ENCODE measurements at places on chromosomes 7 and 10.
A peak's percentile ranks its signal among the peaks of the same experiment; 100 is the strongest.

- DNase-seq = no peak
These were observed 9.2 kb downstream of the TBXAS1 start for GRCh38 chr7:139838276-139838675.

DNA sequence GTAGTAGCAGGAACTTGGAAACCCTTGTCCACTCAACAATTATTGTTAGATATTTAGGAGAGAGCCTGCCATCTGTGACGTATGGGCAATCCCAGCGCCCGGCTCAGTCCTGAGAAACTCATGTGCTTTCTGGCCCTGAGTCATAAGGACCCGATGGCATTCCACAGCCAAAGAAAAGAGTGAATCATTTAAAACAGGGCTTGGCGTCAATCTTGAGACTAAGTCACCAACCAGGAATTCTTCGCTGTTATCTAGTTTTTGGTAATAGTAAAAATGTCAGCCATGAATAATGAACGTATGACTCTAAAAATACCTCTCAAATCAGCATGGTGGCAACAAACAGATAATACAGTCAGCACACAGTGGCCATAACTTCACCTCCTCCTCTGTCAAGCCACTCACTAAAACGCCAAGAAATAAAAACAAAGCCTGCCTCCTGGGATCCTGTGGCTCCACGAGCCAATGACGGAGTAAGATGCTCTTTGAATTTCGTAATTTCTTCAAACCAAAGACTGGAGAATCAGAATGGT, 140.8 kb downstream of the ADAM12 start:
- DNase-seq = no peak

- DNase-seq = no peak
These were observed 119.7 kb downstream of the ARID5B start for GRCh38 chr10:62021128-62021665.

GRCh38 chr10:94310369-94310768, 52.4 kb downstream of the NOC3L start:
- DNase-seq = no peak

DNA sequence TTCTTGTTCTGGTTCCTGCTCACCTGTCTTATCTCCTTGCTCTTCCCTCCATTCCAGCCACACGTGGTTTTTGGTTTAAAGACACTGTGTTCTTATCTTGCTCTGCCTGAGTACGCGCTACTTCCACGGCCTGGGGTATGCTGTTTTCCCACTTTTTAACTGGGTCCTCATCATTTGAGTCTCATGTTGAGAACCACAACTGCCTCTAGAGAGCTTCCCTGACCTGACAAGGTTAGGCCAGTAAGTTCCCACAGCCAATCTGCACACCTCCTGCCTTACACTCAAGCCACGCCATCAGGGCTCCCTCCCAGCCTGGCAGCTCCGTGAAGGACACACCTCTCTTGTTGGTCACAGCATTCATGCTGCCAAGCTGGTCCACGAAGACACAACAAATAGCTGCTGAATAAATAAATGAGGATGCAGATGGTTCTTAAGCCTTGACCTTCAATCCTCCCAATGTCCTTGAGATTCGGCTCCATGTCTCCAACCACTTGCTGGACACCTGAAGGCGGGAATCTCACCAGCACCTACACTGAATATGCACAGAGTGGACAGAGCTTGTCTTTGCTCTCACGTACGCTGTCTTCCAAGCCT, 201.7 kb upstream of the KLF14 start:
- no peak for DNase-seq

- no peak for DNase-seq
These were observed 90.3 kb downstream of the MKX start for GRCh38 chr10:27655296-27655695.

DNA sequence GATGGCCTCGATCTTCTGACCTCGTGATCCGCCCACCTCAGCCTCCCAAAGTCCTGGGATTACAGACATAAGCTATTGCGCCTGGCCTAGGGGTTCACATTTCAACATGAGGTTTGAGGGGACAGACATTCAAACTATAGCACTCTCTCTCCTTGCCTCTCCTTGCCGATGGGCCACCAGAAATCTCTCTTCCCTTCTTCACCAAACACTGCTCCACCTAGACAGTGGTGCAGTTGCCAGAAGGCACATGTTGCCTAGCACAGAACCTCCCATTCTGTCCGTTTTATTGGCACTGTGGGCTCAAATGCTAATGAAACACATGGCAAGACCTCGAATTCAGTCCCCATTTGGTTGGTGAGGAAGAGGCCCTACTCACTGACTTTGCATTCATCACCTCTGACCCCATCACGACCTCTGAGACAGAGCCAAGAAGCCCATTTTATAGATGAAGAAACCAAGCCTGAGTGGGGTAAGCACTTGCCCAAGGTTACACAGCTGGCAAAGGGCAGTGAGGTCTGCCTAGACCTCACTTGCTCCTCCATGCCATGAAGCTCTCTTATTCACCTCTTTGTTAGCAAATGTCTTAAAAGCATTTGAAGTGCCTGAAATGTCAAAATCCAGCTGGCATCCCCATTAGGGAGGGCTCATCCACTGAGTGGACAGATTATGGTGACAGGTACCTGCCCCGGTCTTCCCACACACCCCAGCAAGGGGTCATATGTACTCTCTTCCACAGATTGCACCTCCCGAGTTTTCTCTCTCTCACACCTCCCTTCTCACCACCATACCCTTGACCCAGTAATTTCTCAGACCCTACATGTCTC, 34.0 kb downstream of the GPRIN2 start:
- DNase-seq = no peak

- DNase-seq = no peak
These were observed 105.7 kb downstream of the HOXA1 start for GRCh38 chr7:26989897-26990670.

DNA sequence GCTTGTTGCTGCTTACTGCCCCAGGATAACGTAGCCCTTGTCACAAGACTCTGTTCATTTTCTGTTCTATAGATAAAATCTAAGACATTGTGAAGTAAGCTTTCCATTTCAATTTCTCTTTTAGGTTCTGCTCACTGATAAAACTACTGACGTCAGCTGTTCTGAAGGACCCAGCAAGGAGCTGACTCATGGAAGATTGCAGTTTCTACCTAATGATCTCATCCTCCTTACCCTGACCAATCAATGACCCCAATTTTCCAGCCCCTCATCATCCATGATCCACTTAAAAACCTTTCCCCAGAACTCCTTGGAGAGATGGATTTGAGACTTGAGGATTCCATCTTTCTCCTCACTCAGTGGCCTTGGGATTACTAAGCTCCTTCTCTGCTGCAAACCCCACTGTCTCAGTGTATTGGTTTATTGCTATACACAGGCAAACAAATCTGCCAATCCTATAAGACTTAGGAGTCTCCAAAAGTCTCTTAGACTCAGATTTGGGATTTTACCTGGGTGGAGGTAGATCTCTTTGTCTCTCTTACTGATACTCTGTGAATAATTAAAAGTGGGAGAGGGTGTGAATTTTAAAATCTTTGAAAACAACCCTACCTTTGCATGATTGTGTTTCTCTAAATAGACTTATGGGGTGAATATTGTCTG, 109.2 kb upstream of the TRIM24 start:
- no peak for DNase-seq

GRCh38 chr10:114103284-114103683, 59.6 kb downstream of the ADRB1 start:
- peak; percentile 34 for DNase-seq

GRCh38 chr10:15857107-15857575, 3.2 kb downstream of the MINDY3 start:
- no peak for DNase-seq

GRCh38 chr10:77405771-77406241, 231.8 kb downstream of the KCNMA1 start:
- DNase-seq = peak; percentile 32

DNA sequence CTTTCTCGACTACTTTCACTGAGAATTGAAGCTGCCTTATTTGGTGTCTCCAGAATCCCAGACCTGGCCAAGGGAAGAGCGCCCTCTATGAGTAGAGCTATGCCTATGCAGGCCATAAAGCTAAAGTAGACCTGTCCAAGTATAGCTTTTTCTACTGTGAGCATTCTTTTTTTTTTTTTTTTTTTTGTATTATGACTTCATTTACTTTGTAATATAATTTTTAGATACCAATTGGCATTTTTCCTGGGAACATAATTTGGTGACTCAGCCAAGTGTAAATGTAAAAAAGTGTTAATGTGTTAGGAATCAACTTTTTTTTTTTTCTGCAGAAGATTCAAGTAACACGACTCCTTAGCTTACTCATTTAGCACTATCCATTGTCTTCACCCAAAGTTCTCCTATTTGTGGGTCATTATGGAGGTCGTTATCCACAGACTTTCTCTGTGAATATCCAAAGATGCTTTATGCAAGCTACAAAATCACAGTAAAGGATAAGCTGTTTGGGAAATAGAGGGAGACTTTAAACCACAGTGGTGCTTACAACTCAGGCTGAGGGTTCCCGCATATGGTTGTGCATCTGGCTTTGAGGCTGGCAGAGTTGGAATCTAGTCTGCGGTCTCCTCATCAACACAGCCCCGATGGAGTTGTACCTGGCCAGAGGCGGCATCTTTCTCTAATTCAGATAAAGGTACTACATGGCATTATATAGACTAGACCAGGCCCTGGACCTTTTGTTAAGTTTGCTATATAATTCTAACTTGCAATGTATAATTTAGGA, 1040.2 kb upstream of the SORCS1 start:
- DNase-seq = no peak

DNA sequence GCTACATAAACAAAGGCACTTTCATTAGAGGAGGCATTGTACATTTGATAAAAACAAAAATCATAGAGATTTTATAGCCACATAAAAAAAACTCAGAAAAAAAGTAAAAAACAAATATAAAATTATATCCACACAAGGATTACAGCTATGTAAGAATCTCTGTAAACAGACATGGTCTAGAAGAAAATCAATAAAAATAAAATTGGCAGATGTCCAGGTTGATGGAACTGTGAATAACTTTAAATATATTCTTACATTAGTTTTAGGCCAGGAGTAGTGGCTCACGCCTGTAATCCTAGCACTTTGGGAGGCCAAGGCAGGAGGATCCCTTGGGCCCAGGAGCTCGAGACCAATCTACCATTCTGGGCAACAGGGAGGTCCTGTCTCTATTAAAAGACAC, 19.2 kb downstream of the SLC35B4 start:
- no peak for DNase-seq

GRCh38 chr7:98568891-98569290, 48.2 kb upstream of the NPTX2 start:
- DNase-seq = no peak

- DNase-seq = no peak
These were observed 748.4 kb downstream of the LRMDA start for GRCh38 chr10:76179806-76180205.

GRCh38 chr10:92598321-92598720, 5.4 kb downstream of the KIF11 start:
- no peak for DNase-seq

GRCh38 chr7:134836447-134836846, 57.0 kb downstream of the CALD1 start:
- no peak for DNase-seq

GRCh38 chr10:4246881-4247358, 461.9 kb upstream of the KLF6 start:
- no peak for DNase-seq

GRCh38 chr10:5561704-5562645, 37.2 kb downstream of the CALML3 start:
- no peak for DNase-seq

- DNase-seq = no peak
These were observed 15.1 kb downstream of the ZNF12 start for GRCh38 chr7:6691609-6692106.

GRCh38 chr7:154881026-154881425, 121.9 kb downstream of the PAXIP1 start:
- DNase-seq = no peak
